ENCODE measurements at places on chromosomes 2 and 18. TPM values are rescaled to one million over a fixed set of nuclear protein-coding genes. Genes with fewer than 3 reads are reported as not detected.
A peak's percentile ranks its signal among the peaks of the same experiment; 100 is the strongest.

The MYL1 gene
- not detected for total RNA-seq

The EVX2 gene
- not detected for total RNA-seq

The IL37 gene
- total RNA-seq = not detected

The ELOA2 gene
- not detected for total RNA-seq

The PLGLB1 gene
- total RNA-seq = 16.9 TPM

The AMER3 gene
- total RNA-seq = not detected

The BOLL gene
- not detected for total RNA-seq

- DNase-seq = no peak
These were observed 103.2 kb downstream of the KLHL14 start for GRCh38 chr18:32669549-32670165.

DNA sequence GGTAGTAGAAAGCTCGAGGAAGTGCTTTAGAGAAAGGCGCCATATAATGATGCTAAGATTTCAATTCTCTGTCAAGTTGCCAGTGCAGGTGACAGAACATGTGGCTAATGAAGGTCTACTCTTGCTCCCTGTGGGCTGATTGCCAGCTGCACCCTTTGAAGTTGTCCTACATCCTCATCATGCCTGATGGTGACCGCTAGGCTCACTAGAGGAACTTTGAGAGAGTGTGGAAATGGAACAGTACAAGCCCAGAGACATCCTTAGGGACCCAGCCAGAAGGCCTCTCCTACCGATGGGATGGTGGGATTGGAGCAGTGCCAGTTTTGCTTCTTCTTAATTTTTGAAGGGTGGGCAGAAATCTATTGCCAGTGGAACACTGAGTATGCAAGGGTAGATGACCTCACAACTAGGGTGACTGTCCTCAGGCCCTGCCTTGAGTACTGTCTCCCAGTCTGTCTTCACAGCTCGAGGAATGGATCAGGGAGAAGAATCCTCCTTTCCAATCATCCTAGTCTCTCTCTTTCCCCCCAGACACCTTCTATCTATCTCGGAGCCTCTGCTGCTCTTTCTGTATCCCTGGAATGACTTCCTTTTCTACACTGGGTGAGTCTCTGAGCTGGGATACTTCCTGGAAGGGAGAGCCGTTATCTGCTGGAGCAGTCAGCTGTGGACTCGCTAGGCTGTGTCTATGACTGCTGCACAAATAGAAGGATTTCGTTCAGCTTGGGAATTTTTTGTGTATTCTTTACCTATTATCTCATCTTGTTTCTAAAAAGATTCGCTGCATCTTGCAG, 33.5 kb downstream of the LGALSL start:
- peak; percentile 15 for DNase-seq

DNA sequence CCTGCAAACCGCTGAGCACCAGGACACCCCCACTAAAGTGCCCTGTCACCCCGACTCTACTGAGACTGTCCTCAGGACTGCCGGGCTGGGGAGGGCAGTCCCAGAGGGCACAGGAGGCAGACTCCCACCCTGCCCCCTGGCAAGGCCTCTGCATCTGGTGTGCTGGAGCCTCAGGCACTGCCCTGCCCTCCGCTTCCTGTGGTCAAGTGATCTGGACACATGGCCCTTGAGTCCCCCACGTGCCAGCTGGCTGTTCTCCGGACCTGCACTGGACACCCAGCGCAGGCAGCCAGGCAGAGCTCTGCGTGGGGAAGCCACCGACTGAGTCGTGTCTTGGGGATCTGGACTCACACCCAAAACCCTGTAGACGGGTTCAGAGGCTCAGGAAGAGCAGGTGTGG, 217.7 kb downstream of the TWIST2 start:
- no peak for DNase-seq

GRCh38 chr2:96555146-96555610, 18.6 kb downstream of the ARID5A start:
- no peak for DNase-seq

DNA sequence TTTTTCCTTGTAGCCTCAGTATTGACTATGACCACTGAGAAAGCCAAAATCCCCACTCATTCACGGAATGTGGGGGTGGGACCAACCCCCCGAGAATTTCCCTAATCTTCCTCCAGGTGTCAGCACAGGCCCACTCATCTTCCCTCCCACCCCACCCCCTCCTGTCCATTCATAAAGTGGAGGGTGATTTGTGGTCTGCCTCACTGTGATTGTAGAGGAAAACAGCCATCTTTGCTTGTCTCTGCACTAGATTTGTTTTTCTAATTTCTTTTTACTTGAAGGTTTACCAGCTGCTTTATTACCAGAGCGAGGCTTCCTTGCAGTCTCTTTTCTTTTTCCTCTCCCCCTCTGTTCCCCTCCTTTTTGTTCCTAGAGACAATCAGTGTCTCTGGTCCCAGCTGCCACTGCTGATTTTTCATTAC, 171.8 kb downstream of the ICOS start:
- DNase-seq = peak; percentile 4

GRCh38 chr2:180980943-180981911, 822 bp downstream of the UBE2E3 start:
- peak; percentile 56 for DNase-seq

DNA sequence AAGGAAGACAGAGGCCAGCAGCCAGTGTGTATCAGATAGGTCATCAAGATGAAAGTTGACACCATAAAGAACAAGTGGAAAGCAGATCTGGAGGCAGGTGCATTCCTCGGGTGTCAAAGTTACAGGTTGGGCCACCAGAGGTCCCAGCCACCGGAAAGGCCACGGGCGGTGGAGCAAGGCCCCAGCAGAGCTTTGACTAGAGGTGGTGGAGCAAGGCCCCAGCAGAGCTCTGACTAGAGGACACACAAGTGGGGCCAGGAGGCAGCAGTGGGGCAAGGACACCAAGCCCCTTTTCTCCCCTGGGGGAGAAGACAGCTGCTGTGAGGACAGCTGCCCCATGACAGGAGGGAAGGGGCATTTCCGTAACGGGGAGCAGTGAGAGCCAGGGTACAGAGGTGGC, 115.1 kb downstream of the GYPC start:
- DNase-seq = no peak

DNA sequence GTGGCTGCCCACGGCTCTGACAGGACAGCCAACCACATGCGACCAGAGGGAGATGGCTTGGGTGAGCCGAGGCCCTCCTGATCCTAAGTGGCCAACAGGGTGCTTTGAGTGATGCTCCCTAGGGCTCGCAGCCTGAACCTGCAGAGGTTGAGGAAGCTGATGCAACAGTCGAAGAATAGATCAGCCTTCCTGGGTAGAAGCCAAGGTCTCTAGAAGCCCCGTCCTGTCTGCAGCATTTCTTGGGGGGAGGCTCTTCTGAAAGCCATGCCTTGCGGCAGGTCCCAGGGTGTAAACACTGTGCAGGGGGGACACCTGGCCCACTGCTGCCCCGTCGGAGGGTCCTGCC, 136.4 kb downstream of the HDAC4 start:
- DNase-seq = no peak

DNA sequence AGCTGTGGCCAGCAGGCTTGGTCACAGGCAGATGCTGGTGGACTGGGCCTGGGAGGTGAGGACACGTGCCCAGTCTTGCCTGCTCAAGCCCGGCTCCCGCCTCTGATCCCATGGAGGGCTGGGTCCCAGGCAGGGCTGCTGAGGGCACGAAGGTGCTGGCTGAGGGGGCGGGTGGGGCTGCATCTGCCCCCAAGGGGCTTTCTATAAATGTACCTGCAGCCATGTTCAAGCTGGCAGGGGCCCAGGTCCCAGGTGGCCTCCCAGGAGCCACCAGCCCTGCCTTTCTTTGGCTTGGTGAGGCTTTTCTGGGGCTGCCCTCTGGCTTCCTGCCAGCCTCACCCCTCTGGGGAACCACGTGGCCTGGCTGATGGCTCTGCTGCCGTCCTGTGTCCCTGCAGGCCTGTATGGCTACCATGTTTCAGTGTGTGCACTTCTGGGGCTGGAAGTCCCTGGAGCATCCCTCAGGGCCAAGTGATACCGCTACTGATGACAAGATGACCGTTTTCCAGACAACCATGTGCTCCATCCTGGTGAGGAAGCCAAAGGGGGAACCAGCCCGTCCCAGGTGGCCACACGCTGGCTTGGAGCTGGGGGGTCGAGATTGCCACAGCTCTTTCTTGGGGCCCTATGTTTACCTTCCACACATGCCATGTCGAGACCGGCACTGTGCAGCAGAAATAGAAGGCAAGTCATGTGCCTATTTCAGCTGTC, 23.2 kb downstream of the HJURP start:
- no peak for DNase-seq

DNA sequence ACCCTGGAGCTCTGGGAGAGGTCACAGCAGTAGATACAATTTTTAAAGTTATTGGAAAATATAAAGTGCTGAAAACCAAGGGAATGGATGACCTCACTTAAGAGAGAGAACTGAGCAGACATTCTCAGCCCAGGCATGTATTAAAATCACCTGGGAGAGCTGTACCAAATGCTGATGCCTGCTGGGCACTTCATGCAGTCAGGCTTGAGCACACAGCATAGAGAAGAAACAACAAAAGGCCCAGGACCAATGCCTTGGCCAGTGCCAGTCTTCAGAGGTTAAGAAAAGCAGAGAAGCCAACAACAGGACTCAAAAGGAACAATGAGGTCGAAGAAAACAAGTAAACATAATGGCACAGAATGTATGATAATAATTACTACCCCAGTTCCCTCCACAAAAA, 211.8 kb downstream of the L3MBTL4 start:
- no peak for DNase-seq

DNA sequence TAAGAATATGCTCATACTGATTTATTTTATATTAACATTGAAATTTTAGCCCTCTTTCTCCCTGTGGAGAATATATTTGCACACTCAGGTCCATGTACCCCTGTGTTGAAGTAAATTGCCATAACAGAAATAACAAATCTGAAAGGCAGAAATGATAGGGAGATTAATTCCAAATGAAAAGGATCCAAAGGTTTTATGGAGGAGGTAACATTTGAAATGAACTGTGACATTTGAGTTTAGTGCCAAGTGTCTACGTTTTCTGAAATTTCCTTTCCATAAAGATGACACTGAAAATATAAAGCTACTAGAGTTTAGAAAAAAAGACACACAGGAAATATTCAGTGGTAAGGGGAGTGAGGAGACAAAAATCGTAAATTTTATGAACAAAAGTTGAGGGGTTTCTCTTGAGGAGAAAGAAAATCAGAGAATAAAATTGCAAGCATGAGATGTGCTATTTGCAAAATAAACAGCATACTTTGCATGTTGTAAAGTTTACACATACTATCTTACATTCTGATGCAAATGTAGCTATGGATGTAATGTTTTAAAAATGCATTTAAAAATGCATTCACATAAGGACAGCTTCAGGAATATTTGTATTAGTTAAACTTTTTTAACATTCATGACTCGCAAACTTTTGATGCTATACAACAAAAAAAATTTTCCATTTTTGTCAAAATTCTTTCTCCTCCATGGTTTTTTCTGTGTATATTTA, 69.5 kb downstream of the BAZ2B start:
- DNase-seq = no peak

DNA sequence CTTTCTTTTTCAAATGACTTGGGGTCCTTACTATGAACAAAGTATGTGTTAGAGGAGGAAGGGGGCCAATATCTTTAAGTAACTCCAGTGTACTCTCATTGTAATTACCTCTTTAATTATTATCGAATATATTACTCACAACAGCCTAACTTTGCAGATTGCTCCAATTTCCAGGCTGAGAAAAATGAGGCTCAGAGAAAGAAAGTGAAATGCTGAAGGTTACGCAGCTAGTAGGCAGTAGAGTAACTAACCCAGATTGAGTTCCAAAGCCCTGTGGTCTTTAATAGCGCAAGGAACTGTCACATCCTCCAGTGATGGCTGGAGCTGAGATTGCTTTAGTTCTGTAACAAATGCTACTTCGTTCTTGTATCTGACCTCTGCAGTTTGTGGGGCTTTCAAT, 2.2 kb upstream of the GYPC start:
- DNase-seq = no peak

- no peak for DNase-seq
These were observed at the start of gene DNAJC5G for GRCh38 chr2:27275211-27276150. TSS of gene DNAJC5G (plus strand) at chr2:27275433. CDS start at chr2:27276729, 1,296 bp downstream.

GRCh38 chr2:17058772-17059402, 393.3 kb upstream of the CYRIA start:
- no peak for DNase-seq

DNA sequence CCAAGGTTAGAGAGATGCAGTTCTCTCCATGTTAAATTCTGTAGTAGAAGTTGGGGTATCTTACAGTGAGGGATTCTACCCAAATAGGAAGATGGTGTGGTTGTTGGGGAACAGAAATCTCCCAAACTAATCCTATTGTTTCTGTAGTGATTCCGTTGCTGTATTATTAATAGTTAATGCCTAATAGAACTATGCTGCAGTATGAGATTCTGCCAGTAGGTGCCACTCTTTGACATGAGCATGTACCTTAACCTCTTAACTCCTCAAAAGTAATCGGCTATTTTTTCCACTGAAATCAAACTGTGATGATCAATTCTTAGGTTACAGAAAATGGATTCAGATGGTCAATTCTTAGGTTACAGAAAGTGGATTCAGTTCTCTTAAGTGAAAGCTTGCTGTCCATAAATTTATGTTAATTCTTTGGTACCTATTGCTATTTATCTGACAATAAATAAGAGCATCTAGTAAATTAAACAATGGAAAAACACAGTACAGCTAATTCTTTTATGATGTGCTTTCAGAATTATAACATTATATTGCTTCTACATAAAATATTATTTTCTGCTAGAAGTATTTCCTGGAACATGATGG, 97.9 kb upstream of the DLX2 start:
- DNase-seq = no peak

DNA sequence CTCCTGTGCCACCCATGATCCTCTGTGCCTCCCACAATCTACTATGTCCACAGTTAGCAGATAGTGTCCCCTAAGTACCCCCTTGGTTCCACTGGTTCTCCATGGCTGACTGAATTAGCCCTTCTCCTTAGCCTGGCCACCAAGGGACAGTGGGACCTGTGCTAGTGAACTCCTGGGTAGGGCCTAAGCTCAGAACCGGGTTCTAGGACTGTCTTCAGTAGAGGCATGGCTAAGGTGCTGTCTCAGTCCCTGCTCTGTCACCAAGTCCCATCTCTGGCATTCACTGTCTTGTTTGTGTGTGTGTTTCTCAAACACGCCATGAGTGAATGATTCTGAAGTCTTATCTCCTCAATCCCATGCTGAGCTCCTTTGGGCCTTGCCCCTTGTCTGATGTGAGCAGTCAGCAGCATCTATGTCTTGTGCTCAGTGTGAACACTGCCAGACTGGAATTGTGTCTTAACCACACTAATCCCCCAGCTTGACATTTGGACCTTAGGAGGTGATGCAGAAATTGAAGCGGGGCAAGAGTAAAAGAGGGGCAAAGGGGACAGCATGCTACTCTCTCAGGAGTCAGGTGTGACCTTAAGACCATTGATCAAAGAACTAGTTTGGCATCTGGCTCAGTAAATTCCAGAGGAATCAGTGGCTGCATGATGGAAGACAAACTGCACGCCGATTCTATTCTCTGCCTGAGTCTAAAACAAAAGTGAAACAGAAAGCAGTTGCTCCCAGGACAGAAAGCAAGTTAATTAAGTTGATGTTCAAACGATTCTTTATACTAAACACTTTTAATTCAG, 190.5 kb downstream of the ALPK2 start:
- no peak for DNase-seq

GRCh38 chr2:180872255-180872654, 108.2 kb upstream of the UBE2E3 start:
- DNase-seq = no peak

- DNase-seq = no peak
These were observed 323.9 kb upstream of the RND3 start for GRCh38 chr2:150811259-150811855.

All from B cell (primary cell).